Bronchus fibroblast of lung (primary cell): ENCODE measurements at places on chromosomes 2 and 18. TPM values are rescaled to one million over a fixed set of nuclear protein-coding genes. Genes with fewer than 3 reads are reported as not detected.

EFR3B gene
- total RNA-seq: 0.15 and 0.50 TPM in 2 replicates

MGAT4A gene
- not detected in 2 replicates for total RNA-seq

CCDC121 gene
- 1.0 and 1.2 TPM in 2 replicates for total RNA-seq

OSR1 gene
- 19.8 and 22.9 TPM in 2 replicates for total RNA-seq

SERPINB3 gene
- total RNA-seq: not detected in 2 replicates

POU3F3 gene
- under 0.01 TPM in 1 of 2 replicates, not detected in the other for total RNA-seq

GKN1 gene
- not detected in 2 replicates for total RNA-seq
